NCI-H1048 (cell line): ENCODE measurements at places on chromosomes 3 and 15.
A peak's percentile ranks its signal among the peaks of the same experiment; 100 is the strongest.

DNA sequence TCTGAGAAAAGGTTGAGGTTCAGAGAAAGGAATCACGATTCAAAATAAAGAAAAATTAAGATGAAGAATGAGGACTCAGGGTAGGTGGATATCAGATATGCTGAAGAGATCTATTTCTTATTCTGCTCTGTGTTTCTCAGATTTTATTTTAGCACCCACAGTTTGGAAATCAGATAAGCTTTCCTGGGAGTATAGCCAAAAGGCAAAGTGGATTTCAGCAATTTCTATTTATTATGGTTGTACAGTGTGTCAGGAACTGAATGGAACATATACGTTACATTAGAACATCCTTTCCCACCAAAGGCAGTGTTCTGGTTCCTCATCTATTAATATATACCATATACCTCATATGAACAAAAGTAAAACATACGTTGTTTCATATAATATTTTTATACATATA lies 18.9 kb downstream of the PEX5L start:
- no peak for DNase-seq

GRCh38 chr3:474828-475227 lies 278.3 kb downstream of the CHL1 start:
- DNase-seq = no peak

DNA sequence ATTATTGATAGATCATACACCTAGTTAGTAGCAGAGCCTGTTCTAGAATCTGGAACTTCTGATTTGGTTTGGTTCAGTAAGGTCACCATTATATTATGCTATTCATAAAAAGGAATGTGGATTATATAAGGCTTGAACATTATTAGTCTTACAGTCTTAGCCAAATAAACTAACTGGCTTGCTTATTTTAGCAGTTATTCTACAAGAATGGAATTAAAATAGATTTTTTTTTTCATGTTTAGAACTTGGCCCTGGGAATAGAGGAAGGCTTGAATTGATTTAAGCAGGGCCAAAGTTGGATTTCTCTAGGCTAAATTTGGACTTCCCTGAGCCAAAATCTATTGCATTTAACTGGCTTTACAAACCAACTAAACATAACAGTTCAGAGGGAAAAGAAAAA lies 24.4 kb downstream of the DTWD1 start:
- DNase-seq = no peak

DNA sequence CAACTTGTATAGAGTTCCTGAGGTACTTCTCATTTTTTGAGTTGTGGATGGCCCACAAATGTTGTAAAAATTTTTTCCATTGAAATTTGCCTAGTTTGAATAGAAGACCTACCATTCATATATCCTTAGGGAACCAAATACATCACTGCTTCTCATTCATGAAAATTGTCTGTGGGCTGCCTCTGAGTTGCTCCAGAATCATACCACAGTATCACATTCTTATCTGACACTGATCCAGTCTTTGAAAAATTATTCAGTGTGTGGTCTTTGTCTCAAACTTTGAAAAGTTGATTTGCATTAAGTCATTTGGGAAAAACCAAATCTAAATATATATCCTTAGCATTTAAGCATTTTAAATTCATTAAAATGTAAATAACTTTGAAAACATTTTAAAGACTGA lies 321.1 kb downstream of the LSAMP start:
- no peak for DNase-seq

- DNase-seq = no peak
Measured at GRCh38 chr3:37826502-37826901, 35.2 kb upstream of the CTDSPL start.

DNA sequence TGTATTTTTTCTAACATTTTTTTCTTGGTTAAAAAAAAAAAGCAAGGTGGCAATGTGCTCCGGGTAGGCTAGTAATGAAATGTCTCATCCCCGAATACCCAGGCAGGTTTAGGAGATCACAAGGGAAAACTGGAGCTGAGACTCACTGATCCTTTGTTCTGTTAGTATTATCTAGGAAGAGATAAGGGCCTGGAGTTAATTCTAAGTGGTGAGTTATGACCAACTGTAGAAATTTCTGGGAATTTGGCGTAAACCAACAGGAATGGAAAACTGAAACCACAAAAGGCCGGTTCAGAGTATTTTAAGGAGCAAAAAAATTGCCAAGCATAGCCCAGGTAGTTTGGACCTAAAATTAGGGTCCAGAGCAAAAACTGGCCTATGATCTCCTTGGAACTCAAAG lies 12.4 kb downstream of the PPM1M start:
- DNase-seq = no peak

GRCh38 chr15:99954361-99955180 lies 221.3 kb upstream of the LYSMD4 start:
- DNase-seq = peak; percentile 25

DNA sequence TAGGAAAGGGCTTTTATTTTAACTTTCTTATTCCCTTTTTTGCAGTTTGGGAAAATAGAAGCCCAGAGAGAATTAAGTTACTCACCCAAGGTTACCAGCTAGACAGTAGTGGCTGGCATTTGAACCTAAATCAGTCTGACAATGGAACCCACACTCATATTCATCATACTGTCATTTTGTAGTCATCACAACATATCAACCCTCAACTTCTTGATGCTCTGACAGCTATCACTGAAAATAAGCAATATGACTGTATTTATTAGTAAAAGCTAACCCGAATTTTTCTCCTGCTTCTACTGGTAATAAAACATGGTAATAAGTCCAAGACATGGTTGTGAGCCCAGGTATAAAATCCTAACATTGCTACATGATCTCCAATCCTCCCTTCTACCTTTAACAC lies 585.8 kb upstream of the UBE2E2 start:
- DNase-seq = no peak
